Subcutaneous adipose tissue (tissue), 4 donors: ENCODE measurements at places on chromosomes 6 and 20. TPM values are rescaled to one million over a fixed set of nuclear protein-coding genes. Genes with fewer than 3 reads are reported as not detected.

The TRIM10 gene
- not detected for total RNA-seq

The HLA-DQA1 gene
- 6.6 TPM for total RNA-seq

The CD40 gene
- total RNA-seq = 9.5 TPM

The PI16 gene
- total RNA-seq = 5.7 TPM

The LPIN3 gene
- total RNA-seq = 21.1 TPM

The SLC13A3 gene
- 0.88 TPM for total RNA-seq

The TSPO2 gene
- total RNA-seq = not detected

The XKR7 gene
- not detected for total RNA-seq

The SRC gene
- total RNA-seq = 10.3 TPM

The ZSCAN12 gene
- 3.6 TPM for total RNA-seq

The RIPOR2 gene
- 8.3 TPM for total RNA-seq

The TMEM74B gene
- total RNA-seq = not detected

The TCP11 gene
- not detected for total RNA-seq

The SNAP25 gene
- total RNA-seq = 1.3 TPM

The ARFGEF3 gene
- 1.0 TPM for total RNA-seq

The ADAM33 gene
- 23.6 TPM for total RNA-seq

The ID4 gene
- total RNA-seq = 25.8 TPM

The ARMC12 gene
- total RNA-seq = 1.1 TPM

The C2 gene
- 21.8 TPM for total RNA-seq
